Activated T-helper 9 cell treated with anti-CD3 and anti-CD28 coated beads, Interleukin-2, amount 50 U/mL, for 16 hours (primary cell): ENCODE measurements at places on chromosomes 2 and 18.

DNA sequence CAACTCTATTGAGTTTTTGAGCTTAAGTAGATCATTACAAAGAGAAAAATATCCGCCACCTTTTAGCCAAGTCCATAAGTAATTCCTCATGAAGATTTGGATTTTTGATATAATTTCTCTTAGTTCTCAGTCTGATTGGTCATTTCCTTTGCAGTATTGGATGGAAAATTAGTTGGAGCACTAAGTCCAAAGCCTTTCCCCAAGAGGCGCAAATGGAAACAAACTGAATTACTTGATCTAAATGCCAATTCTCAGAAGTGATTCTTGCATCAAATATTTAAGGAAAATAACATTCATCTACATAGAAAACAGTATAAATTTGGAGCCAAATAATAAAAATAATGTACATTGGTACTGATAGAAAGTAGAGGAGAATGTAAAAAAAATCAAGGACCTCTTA is 115.6 kb downstream of the CACNB4 start:
- DNase-seq: no peak

GRCh38 chr2:111210036-111210435 is 89.3 kb downstream of the BCL2L11 start:
- DNase-seq: no peak

GRCh38 chr2:99984799-99985515 is 157.4 kb downstream of the AFF3 start:
- no peak for DNase-seq

GRCh38 chr2:240839152-240840143 is 19.4 kb upstream of the KIF1A start:
- DNase-seq: no peak

- no peak for DNase-seq
Measured at GRCh38 chr2:233354971-233355574, 779 bp downstream of the DGKD start.
